Stimulated activated CD8-positive, alpha-beta memory T cell treated with anti-CD3 and anti-CD28 coated beads, Interleukin-12 subunit alpha, Interleukin-12 subunit beta, amount 100 ng/mL, for 4 hours (primary cell): ENCODE measurements at places on chromosomes 3 and 15.

DNA sequence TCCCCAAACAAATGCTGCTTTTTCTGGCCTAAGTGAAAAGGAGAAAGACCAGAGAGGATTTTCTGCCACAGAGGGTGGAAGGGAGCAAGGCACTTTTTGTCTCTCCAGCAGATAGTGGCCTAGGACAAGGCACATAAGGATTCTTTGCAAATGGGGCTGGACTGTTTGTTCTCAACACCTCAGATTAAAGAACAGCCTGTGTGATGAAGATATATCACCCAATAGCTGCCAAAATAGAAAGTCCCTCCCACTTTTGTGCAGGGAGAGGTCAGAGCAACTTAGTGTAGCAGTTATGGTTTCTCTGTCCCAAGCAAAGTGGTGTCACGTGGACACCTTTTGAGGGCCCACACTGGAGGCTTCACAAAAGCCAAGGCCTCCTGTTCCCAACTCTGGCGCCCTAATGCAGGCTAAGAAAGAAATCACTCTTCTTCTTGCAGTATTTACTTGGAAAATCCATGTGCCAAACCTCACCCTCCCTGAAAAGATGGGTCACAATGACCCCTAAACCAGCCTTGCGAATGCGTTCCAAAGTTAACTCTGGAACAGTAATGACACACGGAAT lies 84.9 kb downstream of the LRIG1 start:
- no peak for DNase-seq

- no peak for DNase-seq
Measured at GRCh38 chr3:23372285-23372684, 169.2 kb downstream of the UBE2E2 start.

GRCh38 chr3:127716384-127716783 lies 43.6 kb downstream of the ABTB1 start:
- DNase-seq, result no peak

DNA sequence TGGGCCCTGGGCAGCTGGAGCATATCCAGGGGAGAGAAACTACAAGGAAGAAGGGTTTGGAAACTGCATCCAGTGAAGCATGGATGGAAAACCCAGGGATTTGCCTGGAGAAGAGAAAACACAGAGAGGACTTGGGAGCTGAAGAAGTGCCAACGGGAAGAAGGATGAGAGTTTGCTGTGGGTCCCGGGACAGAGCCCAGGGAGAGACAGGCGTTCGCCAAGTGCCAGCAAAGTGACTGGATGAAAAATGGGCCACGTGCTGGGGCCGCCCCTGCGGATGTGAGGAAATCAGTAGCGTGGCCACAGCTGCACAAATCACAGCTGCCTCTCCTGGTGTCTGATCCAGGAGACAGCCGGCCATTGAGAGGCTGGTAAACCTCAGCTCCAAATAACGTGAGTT lies 70.4 kb downstream of the HES1 start:
- DNase-seq, result no peak

DNA sequence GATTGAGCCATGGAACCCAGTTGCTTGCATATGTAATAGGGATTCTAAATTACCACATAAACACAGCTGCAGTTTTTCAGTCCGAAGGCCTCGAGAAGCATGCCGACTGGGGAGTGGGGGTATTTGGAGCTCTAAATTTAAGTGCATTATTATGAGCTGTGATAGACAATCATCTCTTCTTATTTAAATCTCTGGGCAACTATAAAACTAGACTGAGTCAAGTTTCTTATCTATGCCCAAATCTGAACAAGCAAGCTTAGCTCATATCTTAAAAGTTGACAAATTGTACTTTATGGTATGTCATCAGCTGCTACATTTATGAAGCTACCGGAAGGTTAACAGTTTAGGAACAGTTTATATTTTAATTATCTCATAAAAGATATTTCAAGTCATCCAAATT lies 19.5 kb upstream of the THRB start:
- no peak for DNase-seq

GRCh38 chr15:49189631-49190030 lies 19.6 kb downstream of the GALK2 start:
- no peak for DNase-seq

DNA sequence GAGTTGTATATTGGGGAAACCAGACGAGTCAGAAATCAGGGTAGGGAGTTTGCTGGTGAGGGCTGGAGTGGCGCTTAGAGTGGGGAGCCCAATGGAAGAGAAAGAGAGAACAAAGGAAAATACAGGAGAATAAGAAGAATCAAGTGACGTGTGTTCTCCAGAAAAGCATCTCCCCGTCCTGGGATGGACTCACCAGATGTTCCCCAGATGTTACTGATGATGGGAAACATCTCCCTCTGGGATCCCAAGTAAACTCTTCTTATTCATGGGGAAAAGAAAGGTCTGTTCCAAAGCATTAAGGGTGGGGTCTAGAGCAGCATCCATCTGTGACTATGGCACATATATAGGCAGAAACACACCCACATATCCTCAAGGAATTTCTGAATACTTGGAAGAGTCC lies 3.0 kb upstream of the CSRNP1 start:
- no peak for DNase-seq

GRCh38 chr3:39177708-39178332 lies 14.6 kb downstream of the XIRP1 start:
- DNase-seq, result peak; percentile 51

GRCh38 chr3:46998121-46998851 lies 18.8 kb downstream of the NBEAL2 start:
- peak; percentile 59 for DNase-seq

DNA sequence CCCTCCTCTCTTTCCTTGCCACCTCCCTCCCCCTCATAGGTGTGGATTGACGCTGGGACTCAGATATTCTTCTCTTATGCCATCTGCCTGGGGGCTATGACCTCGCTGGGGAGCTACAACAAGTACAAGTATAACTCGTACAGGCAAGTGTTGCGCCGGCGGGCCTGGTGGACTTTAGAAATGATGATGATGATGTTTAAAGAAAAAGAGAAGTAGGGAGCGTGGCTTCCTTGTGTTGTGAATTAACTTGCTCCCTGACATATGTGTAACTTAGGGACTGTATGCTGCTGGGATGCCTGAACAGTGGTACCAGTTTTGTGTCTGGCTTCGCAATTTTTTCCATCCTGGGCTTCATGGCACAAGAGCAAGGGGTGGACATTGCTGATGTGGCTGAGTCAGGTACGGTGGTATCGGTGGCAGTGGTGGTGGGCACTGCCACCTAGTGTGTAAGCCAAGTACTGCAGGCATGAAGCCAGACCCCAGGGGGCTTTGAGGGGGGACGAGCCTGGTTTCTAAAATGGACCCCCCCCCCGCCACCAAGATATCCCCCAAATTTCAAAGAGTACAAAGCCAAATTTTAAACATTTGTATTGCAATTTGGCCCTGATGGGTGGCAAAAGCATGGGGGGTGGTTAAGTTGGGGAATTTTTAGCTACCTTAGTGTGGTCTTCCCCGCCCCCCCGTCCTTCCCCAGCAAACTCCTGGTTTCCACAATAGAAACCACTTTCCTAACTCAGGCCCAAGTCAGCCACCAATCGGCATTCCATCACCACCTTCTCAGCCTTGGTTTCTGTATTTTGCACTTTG lies 65.6 kb downstream of the SLC6A6 start:
- peak; percentile 15 for DNase-seq

GRCh38 chr3:106229495-106230278 lies 360.9 kb upstream of the CBLB start:
- no peak for DNase-seq

GRCh38 chr15:65258375-65259262 lies 28.1 kb downstream of the PARP16 start:
- no peak for DNase-seq

DNA sequence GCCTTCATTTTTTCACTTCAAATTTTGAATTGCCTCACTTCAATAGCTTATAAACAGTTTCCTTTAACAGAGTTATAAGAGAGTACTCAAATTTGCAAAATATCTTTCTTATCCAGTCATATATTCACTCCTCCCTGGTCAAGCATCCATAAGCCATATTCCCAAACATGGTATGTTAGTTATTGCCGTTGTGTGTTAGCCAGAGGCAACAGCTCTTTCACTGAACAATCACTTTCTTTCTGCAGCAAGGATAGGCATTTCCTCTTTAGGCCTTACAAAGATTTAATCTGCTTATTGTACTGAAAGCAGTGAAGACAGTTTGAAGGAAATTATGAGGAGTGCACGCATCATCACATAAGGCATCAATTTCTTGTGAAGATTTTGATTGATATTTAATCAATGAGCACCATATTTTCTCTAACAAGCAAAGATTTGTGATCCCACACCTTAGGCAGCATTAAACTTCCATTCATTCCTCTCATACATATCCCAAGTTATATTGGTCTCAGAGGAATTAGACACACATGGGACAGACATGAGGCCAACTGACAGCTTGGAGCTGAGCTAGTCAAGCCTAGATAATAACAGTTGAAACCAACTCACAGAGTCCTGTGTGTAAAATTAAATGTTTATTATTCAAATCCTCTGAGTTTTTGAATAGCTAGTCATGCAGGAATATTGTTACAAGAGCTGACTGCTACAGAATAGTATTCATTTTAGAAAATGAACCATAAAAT lies 80.0 kb upstream of the EPHA6 start:
- DNase-seq, result no peak

- no peak for DNase-seq
Measured at GRCh38 chr15:83978588-83978987, 257.0 kb upstream of the GOLGA6L4 start.

GRCh38 chr3:123723522-123724168 lies 138.8 kb upstream of the HACD2 start:
- DNase-seq, result no peak
